Erythroblast (primary cell): ENCODE measurements at places on chromosomes 3 and 15.

DNA sequence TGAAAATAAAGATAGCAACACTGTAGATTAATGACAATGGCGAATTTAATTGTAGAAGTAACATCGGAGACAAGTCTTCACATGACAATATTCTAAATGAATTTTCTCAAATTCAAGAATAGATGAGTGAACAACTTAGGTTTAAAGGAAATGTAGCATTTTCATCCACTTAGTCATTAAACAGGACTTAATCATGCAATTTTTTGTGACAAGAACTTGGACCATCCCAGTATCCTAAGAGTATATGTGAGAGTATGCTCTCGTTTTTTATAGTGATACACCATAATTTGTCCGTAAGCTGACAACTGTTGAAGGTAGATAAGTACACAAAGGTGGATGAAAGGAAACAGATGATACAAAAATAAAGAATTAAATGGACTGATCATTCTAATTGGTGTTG is 81.5 kb downstream of the DLG1 start:
- DNase-seq = no peak

- peak; percentile 64 for DNase-seq
Measured at GRCh38 chr15:52780172-52780980, 9.8 kb downstream of the ONECUT1 start.

DNA sequence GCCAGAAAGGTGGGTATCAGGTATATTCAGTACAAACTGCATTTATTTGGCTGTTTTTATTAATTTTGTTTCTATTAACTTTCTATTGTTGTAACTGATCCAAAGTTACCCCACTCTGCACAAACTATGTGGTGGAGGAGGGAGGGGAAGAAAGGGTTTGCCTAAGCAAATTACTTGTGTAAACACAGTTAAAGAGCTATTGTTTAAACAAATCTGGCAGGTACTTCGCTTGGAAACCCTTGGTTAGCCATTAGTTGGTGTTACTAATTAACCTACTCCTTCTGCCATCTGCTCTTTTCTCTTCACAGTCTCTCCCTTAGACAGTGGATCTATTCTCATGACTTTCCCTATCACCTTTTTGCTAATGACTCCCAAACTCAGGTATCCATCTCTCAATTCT is 328.4 kb upstream of the NECTIN3 start:
- no peak for DNase-seq

DNA sequence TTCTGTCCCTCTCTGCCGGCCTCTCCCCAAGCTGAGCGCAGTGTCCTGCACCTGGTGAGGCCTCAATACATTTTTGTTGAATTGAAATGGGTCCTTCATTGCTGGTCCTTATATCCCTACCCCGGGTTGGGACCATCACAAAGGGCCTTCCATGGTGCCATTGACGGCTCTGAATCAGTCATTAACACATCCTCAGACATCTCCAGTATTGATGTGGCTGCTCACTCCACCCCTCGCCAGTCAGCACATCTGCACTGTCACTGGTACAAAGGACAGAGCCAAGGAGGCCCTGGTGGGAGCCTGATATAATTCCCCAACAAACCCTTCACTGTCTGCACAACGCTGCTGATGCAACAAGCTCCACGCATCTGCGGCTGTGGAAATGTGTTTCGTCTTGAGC is 191.6 kb upstream of the TOPAZ1 start:
- no peak for DNase-seq

DNA sequence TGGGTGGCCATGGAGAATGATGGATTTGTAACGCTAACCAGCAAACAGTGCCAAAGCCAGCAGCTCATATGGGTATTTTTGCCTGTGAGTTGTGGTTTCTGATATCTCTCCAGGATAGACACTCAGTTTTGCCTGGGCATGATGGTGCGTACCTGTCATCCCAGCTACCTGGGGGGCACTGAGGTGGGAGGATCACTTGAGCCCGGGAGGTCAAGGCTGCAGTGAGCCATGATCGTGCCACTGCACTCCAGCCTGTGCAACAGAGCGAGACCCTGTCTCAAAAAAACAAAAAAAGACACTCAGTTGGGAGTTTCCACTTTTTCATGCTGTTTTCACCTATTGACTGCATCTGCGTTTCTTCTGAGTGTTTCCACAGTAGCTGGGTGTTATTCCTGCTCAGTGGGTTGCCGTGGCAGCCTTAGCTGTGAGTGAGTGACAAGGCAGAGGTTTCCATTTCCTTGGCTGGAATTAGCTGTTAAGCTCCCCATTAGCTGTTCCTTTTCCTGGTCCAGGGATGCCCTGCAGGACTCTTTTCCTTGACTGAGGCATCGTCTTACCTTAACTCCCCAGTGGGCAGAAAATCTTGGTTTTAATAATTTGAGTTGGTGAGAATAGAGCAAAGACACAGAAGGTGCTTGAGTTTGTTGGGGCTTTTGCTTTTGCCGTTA is 14.2 kb upstream of the RPP14 start:
- DNase-seq = no peak

DNA sequence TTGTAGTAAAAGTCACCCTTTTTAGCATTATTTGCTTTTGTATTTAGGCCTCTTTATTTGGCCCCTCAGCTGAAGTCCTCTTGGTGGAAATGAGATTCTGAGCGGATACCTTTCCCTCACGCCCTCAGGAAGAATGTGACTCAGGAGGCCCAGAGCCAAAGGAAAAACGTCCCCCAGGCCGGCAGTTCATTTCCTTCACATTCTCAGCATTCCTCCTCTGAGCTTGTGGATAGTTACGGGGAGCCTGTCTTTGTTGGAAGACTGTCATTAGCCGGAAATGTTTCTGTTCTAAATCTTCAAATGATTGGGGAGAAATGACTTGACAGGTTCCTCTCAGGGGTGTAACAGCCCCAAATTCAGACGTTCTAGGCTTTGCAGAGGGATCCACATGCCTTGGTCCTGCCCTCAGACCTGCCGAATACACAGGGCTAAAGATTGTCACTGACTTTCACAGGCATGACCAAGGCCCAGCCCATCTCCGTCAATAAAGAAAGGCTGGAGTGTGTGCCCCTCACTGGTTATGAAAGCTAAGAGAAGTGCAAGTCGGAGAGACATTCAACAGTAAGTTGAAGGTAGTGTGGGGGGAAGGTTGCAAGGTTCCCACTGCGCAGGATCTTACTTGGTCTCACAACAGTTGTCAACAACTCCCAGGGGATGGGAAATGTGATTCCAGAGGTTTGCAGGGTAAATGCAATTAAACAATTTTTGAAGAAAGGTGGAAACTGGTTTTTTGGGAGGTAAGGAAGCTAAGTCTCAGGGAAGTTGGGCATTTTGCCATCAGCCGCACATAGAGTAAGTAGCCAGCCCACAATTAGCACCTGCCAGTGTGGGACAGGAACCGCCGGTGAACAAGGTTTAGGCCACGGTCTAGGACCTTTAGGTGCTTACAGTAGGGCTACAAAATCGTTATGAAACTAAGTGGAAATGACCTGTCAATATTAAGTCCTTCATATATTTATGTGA is 39.7 kb upstream of the MYZAP start:
- no peak for DNase-seq

DNA sequence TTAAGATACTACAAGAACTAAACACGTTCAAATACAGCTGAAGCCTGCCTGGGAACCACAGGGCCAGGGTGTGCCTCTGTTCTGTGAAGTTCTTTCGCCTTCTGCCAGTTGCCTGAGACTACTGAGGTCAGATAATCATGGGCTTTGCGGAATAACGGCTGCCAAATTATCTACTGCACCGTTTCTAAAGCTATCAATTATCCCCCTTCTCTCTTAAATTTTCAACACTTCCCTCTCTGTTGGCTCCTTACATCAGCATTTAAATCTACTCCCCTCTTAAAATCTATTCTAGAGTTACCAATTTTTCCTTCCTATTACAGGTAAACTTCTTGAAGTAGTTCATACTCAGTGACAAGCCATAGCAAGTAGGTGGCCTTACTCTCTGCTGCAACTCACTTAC is 6.2 kb upstream of the NEO1 start:
- no peak for DNase-seq

DNA sequence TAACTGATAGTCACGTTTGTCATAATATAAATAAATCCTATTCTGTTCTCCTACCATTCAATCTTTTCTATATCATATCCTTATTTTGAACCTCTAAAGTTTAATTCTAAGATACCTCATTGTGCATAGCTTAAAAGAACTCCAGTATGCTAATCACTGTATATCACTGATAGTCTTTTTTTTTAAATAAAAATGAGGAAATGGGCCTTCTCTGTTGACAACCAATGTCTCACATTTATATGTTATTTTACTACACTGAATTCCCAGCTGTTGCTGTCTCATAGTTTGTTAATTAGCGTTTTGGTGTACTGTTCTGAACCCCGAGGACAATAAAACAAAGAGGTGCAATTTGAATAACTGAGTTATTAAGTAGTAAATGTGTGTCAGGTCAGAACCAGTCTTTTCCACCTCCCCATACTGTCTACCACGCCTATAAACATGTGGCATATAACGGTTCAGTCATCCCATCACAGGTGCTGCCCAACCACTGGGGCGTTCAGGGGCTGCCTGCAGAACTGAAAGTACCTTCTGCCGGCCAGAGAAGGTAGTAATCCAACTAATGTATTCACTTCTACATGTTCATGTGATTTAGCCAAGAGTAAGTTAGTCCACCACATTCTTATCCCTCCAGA is 14.9 kb downstream of the CBLB start:
- no peak for DNase-seq

- no peak for DNase-seq
Measured at GRCh38 chr3:151366993-151367392, 17.6 kb downstream of the P2RY12 start.

DNA sequence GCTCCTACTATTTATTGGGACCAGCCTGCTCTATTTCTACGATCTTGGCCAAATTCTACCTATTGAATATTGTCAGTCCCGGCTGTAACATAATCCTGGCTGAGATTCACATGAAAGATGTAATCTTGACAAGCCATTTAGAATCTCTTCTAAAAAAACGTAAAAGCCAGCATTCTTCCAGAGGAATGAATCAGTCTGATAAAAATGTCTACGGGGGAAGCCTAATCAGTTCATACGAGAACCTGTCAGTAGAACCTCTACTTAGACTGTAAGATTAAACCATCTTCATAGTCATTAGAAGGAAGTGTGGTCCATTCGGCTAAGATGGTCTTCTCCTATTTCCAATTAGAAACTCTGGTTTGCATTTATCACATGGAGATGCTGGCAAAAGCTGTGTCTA is 147.2 kb upstream of the WNT5A start:
- DNase-seq = no peak

DNA sequence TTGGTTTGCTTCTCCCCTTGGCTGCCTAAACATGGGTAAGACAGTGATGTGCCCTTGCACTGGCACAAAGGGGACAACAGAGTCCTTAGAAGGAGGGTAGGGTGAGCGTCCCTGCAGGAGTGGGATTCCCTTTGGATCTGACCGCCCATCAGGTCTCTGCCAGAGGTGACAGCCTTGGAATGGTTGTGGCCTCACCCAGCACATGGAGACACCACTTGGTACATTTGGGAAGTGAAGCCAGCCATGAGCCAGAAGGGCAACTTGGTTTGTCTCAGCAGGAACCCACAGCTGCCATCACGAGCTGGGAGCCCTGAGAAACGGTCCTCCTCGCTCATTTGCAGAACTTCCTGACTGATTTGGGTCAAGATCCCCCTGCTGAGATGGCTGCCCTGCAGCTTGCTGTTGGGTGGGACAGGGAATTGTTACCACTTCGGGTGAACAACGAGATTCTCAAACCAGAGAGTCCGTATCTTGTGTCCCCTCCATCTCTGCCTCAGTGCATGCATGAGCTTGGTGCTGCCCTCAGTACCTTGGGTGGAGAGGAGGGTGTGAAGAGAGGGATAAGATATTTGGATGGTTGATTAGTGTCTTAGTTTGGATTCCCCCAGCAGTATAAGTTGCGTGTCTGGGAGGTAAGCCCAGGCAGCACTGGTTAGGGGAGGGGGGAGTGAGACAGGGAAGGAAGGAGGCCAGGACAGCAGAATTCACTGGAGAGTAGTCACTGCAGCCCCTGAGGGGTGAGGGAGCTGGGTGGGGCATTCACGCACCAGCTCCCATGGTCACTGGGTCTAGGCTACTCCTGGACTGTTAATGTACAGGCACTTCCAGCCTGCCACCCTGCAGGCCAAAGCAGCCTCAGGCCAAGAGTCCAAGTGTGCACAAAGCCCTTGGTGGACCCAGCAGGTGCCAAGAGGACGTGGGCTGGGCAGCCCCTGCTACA is 168.8 kb upstream of the TOPAZ1 start:
- no peak for DNase-seq

DNA sequence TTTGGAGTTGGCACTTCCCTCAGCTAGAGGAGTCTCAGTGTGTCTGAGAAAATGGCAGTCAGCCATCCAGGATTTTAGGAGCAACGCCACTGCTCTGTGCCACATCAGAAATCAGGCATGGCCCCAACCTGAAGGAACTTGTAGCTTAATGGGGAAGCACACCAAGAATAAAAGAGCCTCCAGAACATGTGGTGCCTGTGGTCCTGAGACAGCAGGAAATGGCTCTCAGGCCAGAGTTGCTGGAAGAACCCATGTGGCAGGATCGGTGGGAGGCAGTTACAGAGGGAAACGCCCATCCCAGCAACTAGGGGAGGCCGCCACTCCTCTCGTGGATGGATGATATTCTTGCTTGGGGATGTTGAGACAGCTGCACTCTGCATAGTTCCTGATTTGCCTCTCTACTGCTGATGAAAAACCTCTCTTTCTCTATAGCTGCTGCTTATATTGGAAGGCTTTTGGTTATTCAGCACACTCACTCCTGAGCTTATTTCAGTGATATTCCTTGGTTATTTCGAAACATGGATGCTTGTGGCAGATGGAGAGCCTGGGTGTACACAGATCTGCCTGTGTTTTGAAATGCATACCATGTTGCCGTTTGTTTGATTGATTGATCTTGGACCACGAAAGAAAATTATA is 52.4 kb downstream of the KLHL25 start:
- no peak for DNase-seq

DNA sequence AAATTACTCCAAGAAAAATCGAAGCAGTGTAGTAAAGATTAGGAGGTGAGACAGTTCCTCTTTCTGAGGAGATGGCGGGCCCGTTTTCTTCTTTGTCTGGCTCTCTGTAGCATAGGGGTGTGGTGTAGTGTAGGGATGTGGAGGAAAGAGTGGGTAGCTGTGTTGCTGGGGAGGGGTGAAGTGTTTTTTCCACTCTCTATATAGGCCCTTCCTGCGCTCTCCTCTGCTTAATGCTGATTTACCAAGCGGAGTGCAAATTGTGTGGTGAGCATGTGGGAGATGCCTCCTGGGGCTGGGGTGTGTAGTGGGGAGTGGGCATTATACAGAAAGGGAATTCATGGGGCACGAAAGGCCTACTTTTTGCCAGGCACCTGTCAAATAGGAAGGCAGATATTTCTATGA is 94.9 kb downstream of the ST6GAL1 start:
- DNase-seq = no peak

DNA sequence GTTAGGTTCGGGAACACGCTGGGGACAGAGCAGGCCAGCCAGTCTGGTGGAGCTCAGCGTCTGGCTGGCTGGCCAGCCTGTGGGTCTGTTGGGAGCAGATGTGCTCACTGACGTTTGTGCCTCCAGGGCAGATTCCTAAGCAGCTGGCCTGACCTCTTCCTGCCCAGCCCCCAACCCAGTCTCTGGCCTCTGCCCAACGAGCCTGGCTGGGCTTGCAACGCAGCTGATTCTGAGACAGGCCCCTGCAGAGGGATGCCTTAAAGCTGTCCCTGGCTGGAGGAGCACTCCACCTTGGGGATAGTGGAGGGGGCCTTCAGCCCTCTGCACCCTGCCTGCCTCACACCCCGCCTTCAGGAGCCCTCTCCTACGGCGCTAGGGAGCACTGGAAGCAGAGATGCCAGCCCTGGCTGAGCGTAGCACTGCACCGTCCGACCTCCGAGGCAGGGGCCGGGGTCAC is 46.0 kb downstream of the KLF13 start:
- no peak for DNase-seq

- DNase-seq = no peak
Measured at GRCh38 chr3:24149032-24149431, 203.9 kb downstream of the NR1D2 start.
